ENCODE measurements at places on chromosomes 3 and 15.

- no peak for DNase-seq
Measured at GRCh38 chr3:9194509-9195184, 54.8 kb downstream of the SRGAP3 start.

- DNase-seq: no peak
Measured at GRCh38 chr3:104190681-104191080, 1176.0 kb upstream of the ALCAM start.

DNA sequence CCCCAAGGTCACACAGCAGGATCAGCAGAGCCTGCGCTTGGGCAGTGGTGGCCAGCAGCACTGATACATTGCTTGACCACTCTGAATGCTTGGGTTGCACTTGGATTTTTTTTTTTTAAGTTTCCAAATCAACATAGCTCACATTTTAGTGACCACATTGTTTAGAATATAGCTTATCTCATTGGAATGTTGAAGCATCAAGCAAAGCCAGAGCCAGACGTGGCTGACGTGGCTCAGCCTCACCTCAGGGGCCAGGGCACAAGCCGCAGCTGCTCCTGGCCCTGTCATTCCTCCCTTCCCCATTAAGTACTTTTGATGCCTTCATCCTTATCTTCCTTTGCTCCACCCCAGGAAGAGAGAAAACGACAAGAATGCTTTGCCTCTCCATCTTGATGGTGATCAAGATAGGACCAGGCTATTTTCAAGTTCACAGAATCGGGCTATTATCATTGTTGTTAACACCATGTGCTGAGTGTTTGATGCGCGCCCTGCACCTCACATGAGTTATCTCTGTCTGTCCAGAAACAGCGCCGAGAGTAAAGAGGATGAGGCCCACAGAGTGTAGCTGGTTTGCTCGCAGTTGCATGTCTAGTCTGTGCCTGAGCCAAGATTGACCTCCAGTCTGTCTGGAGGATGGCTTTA is 75.8 kb downstream of the AAGAB start:
- no peak for DNase-seq

GRCh38 chr3:11220230-11220629 is 52.0 kb upstream of the ATG7 start:
- DNase-seq: no peak

DNA sequence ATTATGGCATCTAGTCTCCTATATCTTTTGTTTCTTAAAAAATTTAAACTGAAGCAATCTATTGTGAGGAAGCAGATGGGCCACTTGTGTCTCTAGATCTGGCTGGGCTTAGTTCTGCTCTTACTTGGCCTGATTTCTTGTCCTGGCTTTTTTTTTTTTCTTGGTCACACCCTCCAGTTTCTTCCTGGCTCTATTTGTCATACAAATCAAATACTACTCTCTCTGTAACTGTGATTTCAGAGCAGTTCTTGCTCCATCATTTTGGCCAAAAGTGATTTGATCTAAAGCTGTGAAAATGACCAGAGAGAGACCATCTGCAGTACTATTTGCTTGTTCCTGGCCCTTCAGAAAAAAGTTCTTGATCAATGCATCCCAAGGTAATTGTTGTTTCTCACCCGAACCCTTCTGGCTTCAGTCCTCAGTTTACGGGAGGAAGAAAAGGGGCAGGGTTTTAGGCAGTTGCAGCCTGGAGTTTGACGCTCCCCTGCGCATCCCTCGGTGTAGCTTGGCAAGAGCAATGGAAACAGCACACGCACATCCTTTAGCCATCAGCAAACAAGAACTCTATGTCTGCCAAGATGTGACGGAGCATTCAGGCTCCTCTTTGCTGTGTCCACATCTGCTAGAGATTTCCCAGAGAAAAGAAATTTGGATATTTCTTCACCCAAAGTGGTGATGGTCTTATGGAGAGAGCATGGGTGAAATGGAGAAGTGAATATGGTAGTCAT is 31.6 kb downstream of the CHST2 start:
- no peak for DNase-seq

GRCh38 chr3:74315291-74315690 is 299.2 kb downstream of the CNTN3 start:
- DNase-seq: no peak

- no peak for DNase-seq
Measured at GRCh38 chr15:97129674-97130073, 799.2 kb downstream of the NR2F2 start.

DNA sequence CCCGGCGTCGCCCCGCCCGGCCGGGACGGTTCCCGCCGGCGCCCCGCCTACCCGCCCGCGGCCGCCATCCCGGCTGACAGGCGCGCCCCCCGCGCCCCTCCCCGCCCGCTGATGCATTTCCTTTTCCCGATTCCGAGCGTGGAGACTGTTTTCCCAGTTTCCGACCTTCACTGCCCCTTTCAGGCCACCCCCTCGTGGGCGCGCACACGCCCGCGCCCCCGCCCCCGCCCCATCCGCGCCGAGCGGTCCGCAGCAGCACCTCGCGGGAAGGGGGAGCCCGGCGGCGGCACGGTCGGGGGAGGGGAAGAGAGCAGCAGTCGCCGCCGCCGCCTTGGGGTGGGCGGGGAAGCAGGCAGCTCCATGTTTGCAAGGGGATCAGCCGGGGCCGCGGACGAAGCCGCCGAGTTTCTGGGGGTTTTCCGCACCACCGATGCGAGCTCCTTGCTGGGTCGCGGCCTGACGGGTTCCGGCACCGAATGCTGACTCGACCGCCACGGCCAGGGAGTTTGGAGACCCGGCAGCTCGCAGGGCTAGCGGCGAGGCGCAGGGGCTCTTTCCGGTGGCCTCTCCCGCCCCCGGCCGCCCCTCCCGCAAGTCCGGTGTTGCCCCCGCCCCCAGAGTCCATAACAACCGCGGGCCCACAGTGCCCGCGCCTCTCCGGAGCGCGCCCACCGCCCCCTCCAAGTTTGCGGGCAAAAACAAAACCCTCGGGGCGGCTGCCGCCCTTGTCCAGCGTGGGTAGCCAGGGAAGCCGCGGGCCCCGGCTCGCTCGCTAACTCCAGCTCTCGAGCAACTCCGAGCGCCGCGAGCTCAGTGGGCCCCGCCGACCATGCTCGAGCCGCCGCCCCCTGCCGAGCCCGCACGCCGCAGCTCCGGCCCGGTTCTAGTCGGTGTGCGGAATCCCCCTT is 3.2 kb upstream of the SIN3A start:
- peak; percentile 92 for DNase-seq

DNA sequence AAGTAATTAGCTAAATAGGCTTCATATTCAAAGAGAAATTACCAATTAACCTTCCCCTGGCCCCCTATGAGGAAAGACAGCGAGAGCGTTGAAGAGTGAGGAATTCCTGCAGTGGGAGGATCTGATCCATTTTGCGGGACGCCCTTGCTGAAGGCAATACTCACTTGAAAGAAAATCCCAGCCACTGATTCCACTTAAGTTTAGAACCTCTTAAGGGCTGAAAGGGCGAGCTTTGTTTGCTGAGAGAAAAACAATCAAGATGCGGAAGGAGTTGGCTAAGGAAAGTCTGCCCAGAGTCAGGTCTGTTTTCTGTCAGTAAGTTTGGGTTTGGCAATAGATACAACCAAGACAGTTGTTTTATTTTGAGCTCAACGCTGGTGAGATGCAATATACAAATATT is 102.8 kb upstream of the GBE1 start:
- DNase-seq: peak; percentile 6

- DNase-seq: no peak
Measured at GRCh38 chr3:141275032-141275422, 43.4 kb downstream of the PXYLP1 start.

DNA sequence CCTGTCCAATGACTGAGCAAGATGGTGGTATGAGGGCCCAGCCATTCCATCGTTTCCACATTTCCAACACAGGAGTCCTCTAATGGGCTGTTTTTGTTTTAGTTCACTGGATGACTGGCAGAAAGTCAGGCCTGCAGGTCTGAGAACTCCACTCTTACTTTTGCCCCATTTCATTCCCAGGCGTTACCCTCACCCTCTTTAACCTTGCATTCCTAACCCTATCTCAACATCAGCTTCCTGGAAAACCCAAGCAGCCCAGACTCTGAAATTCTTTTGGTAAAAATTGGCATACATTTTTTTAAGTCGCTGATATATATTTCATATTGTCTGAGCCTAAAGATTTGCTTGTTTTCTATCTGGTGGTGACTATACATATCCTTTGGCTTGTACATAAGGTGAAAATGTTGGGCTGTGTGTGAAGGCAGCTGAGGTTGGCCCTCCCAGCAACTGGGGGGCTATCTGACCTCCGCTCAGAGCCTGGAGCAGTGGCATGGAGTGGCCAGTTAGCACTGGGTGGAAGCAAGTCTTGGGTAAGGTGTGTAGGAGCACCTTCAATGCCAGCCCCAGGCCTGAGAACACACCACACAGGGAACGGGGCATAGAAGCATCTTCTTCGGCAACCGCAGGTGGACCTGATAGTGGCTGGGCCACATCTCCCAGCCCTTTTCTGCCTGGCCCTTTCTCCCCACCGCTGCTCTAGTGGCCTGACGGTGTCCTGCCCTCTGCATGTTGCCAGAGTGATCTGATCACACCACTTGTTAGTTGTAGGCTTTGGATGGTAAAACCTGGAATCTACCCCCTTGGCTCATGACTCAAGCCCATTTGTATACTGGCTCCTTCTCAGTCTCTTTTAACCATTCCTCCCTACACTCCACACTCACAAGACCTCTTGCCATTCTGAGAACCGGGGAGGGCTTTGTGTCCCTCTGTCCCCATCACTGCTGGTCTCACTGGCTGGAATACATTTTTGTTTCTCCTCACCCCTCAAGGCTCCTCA is 50.0 kb downstream of the AMOTL2 start:
- no peak for DNase-seq

DNA sequence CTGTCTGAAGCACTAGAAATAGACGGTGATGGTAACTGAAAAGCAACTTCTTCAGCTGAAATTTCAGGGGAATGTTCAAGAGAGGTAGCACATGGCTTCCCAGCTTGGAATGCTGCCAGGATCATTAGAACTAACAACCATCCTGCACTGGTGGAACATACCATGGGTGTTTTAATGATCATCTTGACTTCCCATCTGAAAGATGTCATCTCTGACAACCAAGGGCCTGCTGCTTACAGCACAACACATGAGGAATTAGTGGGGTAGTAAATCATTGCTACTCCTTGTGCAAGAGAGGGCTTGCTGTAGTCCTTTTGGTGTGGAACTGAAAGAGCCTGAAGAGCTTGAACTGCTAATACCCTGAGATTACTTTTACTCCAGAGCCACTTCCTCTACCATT is 853.7 kb downstream of the MCTP2 start:
- peak; percentile 70 for DNase-seq

DNA sequence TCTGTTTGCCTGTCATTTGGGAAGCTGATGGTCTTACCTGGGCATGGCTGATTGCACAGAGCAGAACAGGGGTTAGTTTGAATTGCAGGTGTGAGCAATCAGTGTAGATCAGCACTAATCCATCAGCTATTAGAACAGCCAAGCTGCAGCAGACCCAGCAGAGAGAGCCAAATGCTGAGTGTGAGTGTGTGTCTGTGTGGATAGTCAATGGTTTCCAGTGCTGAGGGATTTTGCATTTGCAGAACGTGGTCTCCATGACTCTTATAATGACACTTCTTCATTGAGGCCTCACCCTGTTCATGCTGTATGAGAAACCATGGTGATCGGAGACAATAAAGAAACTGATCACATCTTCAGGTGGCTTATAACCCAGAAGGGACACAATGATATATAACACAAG is 312.1 kb downstream of the SOX2 start:
- no peak for DNase-seq

- DNase-seq: no peak
Measured at GRCh38 chr3:134325061-134325705, 49.1 kb downstream of the AMOTL2 start.

DNA sequence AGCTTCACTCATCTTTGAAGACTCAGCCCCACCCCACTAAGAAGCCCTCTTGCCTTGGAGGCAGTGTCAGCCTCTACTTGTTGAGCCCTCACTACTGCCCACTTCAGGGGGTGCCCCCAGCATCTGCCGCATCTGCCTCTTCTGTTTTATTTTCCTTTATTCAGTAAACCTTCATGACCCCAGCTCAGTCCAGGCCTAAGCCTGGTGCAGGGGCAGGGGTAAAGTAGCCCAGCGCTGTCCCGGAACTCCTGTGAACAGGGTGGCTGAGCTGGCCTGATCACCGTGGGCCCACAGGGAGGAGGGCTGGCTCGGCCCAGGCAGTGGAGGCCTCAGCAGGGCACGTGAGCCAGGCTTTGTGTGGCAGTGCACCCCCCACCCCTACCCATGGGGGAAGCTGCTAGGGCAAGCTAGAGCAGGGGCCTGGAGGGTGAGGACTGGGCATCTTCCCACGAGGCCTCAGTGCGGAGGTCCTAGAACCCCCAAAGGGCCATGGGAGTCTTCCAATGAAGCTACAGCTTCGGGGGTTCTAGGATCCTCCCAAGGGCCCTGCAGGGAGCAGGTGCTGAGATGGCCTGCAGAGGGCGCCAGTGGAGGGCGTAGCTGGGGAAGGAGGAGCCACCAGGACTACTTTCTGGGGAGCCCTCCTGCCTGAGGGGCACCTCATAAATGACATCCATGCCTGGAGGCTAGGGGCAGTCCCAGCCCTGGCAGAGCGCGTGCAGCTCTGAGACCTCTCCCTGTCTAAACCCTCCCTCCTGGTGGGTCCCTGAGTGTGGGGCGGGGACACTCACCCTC is 36.0 kb downstream of the TSPAN3 start:
- DNase-seq: no peak

Data from kidney (tissue), 22 donors.